ENCODE measurements at places on chromosomes 3 and 15. TPM values are rescaled to one million over a fixed set of nuclear protein-coding genes. Genes with fewer than 3 reads are reported as not detected.

- H3K27me3 ChIP-seq = no peaks in the 10 kb centered on the region
- no peak for DNase-seq
- H3K27ac ChIP-seq = no peak overlapping the region
- no peak overlapping the region for H3K4me3 ChIP-seq
These were observed 270.9 kb upstream of the NSMCE3 start for GRCh38 chr15:29540479-29540878.

DNA sequence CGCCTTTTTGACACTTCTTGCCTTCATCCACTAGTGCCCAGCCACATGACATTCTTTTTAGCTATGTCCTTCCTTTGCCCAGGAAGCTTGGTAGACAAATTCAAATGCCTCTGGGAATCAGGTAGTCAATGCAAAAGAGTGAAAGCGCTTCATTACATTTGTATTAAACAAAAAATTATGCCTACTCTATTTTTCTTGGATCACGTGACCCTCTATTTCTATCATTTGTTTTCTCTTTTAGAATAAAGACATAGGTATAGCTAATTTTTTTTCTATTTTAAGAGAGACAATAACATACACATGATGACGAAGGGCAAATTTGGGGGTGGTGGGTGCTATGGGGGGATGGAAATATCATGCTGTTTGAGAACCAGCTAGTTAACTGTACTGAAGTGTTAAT is 384.8 kb downstream of the C3orf38 start:
- no peak for DNase-seq
- no peaks in the 10 kb centered on the region for H3K27me3 ChIP-seq
- no peak overlapping the region for H3K4me3 ChIP-seq
- no peaks in the 10 kb centered on the region for H3K4me1 ChIP-seq

- no peaks in the 10 kb centered on the region for H3K4me1 ChIP-seq
- no peak overlapping the region for H3K27ac ChIP-seq
- H3K4me3 ChIP-seq = no peak overlapping the region
- H3K36me3 ChIP-seq = no peaks in the 10 kb centered on the region
- no peaks in the 10 kb centered on the region for H3K27me3 ChIP-seq
These were observed 366.8 kb downstream of the VGLL3 start for GRCh38 chr3:86624192-86624591.

GRCh38 chr15:51775967-51776816 is 24.8 kb downstream of the TMOD2 start:
- H3K27me3 ChIP-seq = no peaks in the 10 kb centered on the region
- no peak overlapping the region for H3K4me3 ChIP-seq
- H3K27ac ChIP-seq = no peak overlapping the region
- peak; percentile 54 for DNase-seq

GRCh38 chr15:83320844-83321243 is 36.4 kb upstream of the BNC1 start:
- H3K27ac ChIP-seq = no peak overlapping the region
- H3K4me3 ChIP-seq = no peak overlapping the region
- no peaks in the 10 kb centered on the region for H3K4me1 ChIP-seq
- no peaks in the 10 kb centered on the region for H3K27me3 ChIP-seq
- DNase-seq = no peak

DNA sequence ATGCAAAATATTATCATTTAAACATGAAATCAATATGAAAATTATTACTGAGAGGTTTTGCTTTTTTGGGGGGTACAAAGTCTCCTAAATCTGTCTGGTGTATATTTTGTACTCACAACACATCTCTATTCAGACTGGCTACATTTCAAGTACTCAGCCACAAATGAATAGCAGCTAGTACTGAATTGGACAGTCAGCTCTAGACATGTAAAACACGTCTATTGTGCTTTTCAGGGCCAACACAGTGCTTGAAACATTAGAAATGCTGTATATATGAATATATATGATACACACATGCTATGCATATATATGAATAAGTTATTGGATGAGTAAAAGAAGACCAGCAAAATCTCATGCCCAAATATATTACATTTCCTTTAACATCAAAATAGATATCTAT is 103.8 kb upstream of the CFAP20DC start:
- no peak for DNase-seq
- no peaks in the 10 kb centered on the region for H3K4me1 ChIP-seq
- H3K27ac ChIP-seq = no peak overlapping the region
- no peak overlapping the region for H3K4me3 ChIP-seq
- no peaks in the 10 kb centered on the region for H3K27me3 ChIP-seq

The SPSB4 gene
- not detected for total RNA-seq

Measured in uterus (tissue), 4 donors.